ENCODE measurements at places on chromosomes 3 and 15.

- peak; percentile 44 for DNase-seq
Observed at GRCh38 chr15:59917504-59918157, 86.5 kb upstream of the FOXB1 start.

- DNase-seq, result peak; percentile 67
Observed at GRCh38 chr15:65101411-65101890, 13.5 kb downstream of the UBAP1L start.

GRCh38 chr15:74788042-74788682, 6.3 kb downstream of the CSK start:
- no peak for DNase-seq

- no peak for DNase-seq
Observed at GRCh38 chr3:124587053-124587408, 143.2 kb upstream of the UMPS start.

GRCh38 chr3:131374741-131375140, 6.8 kb upstream of the NUDT16 start:
- DNase-seq, result no peak

- no peak for DNase-seq
Observed at GRCh38 chr3:71244153-71244825, 339.2 kb downstream of the FOXP1 start.

- DNase-seq, result no peak
Observed at GRCh38 chr3:80643421-80643820, 875.6 kb upstream of the ROBO1 start.
